Cerebellar nuclear complex (tissue), 1 donor: ENCODE measurements at places on chromosomes 7 and 10.

DNA sequence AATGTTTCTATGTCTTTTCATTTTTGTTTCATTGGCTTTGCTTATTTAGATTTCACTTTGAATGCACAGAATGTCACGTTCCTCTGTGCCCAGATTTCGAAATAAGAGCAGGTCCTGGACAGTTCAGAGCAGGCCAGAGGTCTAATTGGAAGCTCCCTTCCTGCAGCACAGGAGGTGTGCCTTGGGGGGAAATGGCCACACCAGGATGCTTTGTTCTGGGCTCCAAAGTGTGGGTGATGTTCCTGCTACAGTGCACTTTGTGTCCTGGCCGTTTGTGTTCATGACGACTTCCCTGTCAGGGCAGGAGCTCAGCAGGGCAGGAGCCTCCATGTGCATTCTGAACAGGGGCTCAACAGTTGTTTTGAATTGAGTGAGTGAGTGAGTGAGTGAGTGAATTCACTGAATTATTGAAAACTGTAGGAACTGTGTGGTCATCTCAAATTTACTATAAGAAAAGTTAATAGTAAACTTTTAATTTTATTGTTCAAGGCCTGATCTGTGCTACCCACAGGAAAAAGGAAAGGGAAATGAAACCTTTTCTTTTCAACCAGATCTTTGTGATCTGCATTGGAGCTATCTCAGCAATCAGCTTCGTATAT lies 109.5 kb upstream of the GJD4 start:
- DNase-seq, result no peak

GRCh38 chr10:11729790-11730315 lies 12.3 kb upstream of the ECHDC3 start:
- no peak for DNase-seq

GRCh38 chr10:122113161-122113944 lies 124.4 kb downstream of the TACC2 start:
- no peak for DNase-seq

DNA sequence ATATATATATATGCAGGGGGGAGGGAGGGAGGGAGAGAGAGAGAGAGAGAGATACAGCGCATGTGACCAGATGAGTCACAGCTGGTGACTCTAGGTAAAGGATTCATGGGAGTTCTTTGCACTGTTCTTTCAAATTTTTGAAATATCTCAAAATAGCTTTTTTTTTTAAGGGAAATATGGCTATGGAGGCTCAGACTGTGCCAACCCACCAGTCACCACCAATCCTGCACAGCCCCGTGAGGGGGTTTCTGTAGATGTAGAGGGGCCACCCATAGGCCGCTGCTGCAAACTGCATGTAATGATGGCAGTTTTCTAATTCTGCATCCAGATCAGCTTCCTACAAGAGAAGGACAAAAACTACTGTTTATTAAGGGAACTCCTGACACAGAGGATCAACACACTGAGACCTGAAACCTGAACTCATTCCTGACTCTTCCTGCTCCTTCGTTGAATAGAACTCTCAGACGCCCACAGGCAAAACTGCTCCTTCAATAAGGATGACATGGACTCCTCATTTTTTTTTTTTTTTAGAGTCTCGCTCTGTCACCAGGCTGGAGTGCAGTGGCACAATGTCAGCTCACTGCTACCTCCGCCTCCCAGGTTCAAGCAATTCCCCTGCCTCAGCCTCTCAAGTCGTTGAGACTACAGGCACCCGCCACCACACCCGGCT lies 17.3 kb downstream of the DAGLB start:
- no peak for DNase-seq

GRCh38 chr10:71334221-71334791 lies 15.2 kb downstream of the SLC29A3 start:
- DNase-seq, result no peak

GRCh38 chr10:43235070-43235900 lies 31.6 kb downstream of the RASGEF1A start:
- DNase-seq, result no peak

DNA sequence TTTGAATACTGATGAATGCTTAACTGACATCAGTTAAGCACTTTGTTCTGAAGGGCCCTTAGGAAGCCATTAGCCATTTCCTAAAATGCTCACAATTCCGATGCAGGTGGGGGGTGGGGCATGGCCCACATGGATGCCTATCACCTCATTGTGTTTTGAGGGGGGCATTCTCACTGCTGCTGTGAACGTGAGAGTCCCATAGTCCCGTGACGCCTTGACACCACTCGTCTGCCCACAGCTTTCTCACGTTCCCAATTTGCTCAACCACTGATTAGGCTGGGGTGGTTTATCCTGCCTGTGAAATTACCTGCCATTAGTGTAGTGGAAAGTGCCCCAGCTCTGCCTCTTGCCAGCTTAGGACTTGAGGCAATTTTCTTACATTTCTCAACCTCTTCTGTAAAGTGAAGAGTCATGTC lies 31.9 kb downstream of the DUSP5 start:
- no peak for DNase-seq

GRCh38 chr10:23364378-23364777 lies 19.8 kb upstream of the C10orf67 start:
- no peak for DNase-seq

- no peak for DNase-seq
Measured at GRCh38 chr7:83301416-83301815, 138.7 kb upstream of the PCLO start.

- no peak for DNase-seq
Measured at GRCh38 chr7:99385564-99385963, 11.0 kb downstream of the ARPC1B start.

DNA sequence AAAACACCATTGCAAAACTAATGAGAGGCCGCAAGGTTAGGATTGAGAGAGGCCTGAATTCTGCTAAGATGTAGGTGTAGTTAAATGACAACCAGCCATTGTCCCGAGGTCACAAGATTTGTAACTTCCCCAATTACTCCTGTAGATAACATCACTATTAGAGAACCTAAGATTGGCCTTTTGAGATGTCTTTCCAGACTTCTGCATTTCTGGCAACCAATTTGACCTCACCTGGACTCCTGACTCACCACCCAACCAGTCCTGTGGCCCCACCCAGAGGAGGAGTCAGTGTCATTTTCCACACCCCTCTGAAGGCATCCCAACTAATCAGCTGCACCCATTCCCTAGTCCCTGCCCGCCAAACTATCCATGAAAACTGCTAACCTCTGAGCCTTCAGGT lies 115.7 kb downstream of the PRKAG2 start:
- DNase-seq, result no peak
